ENCODE measurements at places on chromosomes 1 and 21.

DNA sequence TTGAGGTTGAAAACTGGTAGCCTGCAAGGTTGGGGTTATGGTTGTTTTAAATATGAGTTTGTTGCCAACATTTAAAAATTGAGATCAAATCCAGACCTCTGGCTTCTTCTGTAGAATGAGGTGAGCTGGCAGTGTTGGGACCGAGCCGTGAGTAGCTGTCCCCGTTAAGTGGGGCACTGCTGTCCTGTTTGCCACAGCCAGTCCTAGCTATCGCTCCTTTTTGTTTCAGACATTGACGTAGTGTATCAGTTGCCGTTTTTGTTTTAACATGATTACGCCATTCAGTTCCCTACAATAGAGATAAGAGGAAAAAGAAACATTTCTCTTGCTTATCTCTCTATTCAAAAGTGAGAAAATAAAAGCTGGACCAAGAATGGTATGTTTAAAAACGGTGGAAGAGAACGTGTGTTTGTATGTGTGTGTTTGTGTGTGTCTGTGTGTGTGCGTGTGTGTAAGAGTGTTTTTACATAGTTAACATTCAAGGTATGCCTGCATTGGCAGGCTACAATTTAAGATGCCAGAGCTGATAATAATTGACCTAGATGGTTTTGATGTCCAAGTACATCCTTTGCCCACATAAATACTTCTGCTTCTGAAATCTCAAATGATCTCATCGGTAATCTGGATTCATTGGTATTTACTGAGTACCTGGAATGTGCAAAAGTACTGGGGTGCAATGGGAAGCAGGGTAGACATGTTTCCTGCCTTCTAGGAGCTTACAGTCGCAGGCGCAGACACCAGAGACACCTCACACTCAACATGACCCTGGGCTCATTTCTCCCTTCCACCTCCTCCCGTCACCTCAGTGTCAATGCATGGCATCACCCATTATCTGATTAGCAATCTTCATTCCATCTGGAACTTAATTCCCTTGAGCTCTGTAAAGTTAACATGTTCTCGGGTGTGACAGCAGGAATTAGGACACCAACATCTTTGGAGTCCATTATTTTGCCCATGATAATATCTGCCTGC lies 65.8 kb downstream of the HUNK start:
- DNase-seq: no peak

DNA sequence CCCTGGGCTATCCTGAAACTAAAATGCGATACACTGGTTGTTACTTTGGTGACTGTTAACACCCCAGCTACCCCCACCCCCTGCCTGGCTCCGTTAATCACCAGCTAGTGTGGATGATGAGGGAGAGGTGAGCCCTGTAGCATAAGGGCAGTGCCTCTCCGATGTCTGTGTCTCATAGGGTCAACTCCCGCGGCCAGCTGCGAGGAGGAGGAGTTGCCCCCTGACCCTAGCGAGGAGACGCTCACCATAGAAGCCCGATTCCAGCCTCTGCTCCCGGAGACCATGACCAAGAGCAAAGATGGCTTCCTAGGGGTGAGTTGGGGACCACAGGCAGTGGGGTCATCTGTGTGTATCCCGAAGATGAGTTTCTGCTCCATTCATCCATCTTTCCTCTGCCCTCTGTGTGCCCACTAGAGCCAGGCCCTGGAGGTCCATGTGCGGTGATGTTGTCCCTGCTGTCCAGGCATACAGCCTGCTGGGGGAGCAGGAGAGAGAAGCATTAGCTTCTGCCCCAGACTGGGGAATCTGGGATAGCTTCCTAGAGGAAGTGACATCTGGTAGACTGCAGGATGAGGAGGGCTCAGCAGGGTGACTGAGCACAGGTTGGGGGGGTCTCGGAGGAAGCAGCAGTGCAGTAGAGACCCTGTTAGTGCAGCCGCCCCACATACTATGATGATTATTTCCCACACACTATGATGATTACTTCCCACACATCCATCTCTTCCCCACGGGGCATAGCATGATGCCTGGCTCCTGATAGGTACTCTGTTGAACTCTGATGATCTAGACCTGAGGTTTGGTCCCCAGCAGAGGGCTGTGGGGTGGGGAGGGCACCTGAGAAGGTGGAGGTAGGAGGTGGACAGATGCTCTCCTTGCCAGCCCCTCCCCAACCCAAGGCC lies 5.2 kb downstream of the SELENON start:
- DNase-seq: no peak

DNA sequence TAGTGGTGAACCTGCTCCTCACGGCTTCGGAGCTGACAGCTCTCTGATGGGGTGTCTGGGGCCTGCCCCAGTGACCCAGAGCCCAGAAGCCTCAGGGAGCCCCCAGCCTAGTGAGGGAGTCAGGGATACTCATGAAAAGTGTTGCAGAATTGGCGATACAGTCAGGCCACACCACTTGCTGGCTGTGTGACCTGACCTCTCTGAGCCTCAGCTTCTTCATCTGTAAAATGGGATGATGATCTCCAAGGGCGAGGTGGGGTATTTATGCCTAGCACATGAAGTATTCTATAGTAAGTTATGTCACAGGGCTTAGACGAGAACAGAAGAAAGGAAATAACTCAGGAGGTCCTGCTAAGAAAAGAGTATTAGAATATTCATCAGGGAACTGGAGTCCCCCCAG lies 1.6 kb downstream of the TMEM51 start:
- no peak for DNase-seq

DNA sequence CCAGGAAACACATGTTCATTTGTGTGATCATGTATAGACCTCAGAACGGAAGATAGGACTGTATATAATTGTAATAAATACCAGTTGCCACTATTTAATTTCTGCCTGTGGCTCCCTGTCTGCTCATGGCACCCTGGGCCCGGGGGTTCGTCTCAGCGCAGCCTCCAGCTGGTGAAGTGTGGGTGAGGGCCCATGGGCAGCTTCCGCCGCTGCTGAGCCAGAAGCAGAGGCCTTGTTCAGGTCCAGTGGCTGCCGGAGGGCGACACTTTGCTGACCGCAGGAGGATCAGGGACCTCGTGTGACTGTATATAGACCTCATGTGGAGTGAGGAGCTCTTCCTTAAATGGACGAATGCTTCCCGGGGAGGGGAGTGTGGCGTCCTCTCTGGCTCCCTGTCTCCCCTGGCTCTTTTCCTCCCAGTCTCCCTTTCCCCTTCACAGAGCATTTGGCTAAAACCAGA lies 155.9 kb downstream of the PEX14 start:
- DNase-seq: no peak

- DNase-seq: no peak
Observed at GRCh38 chr21:45513741-45514310, 28.4 kb downstream of the SLC19A1 start.

- DNase-seq: no peak
Observed at GRCh38 chr1:107276247-107276646, 135.4 kb downstream of the NTNG1 start.

GRCh38 chr1:171139890-171140289 lies 45.2 kb upstream of the FMO2 start:
- DNase-seq: no peak

GRCh38 chr1:6459850-6460265 lies 6.1 kb downstream of the TNFRSF25 start:
- no peak for DNase-seq

DNA sequence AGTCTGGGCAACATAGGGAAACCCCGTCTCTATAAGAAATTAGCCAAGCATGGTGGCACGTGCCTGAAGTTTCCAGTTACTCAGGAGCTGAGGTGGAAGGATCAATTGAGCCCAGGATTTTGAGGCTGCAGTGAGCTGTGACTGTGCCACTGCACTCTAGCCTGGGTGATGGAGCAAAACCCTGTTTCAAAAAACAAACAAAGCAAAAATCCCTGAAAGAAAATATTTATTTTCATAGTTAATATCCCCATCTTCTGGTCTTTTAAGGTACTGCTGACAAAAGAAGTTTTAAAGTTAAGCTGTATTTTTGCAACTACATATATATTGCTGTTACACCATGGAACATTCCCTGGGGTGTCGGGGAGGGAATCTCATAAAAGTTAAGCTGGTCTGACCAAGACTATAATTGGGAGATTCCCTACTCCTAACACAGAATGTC lies 26.0 kb downstream of the VAMP4 start:
- DNase-seq: peak; percentile 16

DNA sequence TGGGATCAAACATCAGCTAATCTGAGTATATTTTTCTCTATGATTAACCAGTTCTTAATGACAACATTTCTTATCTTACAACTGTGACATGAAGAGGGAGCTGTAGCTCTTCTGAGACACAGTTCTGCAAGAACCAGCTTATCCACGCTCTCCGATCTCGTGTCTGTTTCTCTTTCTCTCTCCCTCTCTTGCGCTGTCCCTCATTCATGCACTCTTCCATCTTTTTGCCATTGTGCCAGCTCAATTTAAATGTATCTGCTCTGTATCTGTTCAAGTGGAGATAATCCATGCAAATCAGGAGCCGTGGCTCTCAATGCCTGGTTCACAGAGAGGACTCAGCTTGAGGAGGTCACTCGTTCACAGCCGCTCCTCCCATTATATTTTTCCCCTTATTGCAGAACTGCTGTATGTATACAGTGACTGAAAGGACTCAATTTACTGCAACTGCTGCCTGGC lies 494.7 kb upstream of the ADGRL2 start:
- peak; percentile 66 for DNase-seq

GRCh38 chr1:173112129-173112528 lies 61.4 kb upstream of the TNFSF18 start:
- DNase-seq: no peak

DNA sequence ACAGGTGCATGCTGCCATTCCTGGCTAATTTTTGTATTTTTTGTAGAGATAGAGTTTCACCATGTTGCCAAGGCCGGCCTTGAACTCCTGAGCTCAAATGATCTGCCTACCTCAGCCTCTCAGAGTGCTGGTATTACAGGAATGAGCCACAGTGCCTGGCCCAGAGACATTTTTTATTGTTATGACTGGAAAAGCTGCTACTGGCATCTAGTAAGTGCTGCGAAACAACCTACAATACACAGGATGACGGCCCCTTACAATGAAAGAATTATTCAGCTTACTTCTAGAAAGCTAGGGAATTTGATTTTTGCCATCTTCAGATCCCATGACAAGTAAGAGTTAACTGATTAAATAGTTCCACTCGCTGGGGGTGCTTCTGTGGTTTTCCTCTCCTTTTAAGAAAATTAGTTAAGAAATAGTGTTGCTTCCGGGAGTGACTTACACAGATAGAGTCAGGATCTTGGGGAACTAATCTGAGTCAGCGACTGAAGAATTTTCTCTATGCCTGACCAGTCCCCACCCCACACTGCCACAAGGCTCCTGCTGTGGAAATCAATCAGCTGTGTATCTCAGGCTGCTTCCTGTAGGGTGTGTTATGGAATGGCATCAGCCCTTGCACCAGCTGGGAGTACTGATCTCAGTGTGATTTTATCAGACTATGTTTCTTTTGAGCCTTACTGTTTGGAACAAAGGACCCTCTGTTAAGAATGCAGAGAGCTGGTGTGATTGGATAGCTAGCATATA lies 93.0 kb upstream of the BMP8A start:
- DNase-seq: peak; percentile 99

- no peak for DNase-seq
Observed at GRCh38 chr1:37372302-37372701, 102.1 kb upstream of the ZC3H12A start.

GRCh38 chr21:16457498-16457897 lies 727.7 kb downstream of the USP25 start:
- DNase-seq: no peak

GRCh38 chr1:102897557-102897956 lies 210.8 kb downstream of the COL11A1 start:
- peak; percentile 69 for DNase-seq

DNA sequence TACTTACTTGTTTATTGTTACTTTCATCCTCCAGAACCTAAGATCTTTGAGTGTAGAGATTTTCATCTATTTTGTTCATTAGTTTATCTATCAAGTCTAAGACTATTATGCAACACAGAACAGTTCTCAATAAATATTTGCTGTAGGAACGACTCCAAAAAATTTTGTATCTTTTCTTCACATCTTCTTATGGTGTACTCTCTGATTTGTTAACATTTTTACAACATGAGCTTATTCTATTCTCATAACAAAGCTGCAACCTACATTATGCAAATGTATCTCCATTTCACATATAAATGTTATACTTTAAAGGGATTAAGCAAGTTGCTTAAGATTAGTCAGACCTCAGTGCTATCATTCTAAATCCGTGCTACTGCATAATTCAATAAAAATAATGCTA lies 514.2 kb upstream of the ZP4 start:
- DNase-seq: no peak

DNA sequence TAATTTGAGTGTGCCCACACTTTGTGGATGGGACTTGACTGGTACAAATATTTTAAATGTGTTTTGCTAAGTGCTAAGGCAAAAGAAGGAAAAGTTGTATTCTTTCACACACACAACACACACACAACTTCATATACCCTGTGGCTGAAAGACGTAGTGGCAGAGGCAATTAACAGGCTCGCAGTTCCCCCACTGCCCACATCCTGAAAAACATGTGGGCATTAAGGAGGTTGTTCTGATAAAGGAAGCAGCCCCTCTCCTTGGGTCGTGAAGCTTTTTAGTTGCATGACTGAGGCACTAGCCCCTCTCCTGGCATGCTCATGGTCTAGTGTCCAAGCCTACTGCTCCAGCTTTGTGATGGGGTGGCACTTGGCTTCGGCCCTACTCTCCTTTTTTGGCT lies 14.3 kb upstream of the ADAM30 start:
- no peak for DNase-seq

- peak; percentile 43 for DNase-seq
Observed at GRCh38 chr1:53025034-53025768, 36.8 kb upstream of the PODN start.

GRCh38 chr1:9425859-9426258 lies 113.4 kb upstream of the SLC25A33 start:
- DNase-seq: no peak

- DNase-seq: peak; percentile 69
Observed at GRCh38 chr1:56284928-56285327, 294.4 kb downstream of the PLPP3 start.

DNA sequence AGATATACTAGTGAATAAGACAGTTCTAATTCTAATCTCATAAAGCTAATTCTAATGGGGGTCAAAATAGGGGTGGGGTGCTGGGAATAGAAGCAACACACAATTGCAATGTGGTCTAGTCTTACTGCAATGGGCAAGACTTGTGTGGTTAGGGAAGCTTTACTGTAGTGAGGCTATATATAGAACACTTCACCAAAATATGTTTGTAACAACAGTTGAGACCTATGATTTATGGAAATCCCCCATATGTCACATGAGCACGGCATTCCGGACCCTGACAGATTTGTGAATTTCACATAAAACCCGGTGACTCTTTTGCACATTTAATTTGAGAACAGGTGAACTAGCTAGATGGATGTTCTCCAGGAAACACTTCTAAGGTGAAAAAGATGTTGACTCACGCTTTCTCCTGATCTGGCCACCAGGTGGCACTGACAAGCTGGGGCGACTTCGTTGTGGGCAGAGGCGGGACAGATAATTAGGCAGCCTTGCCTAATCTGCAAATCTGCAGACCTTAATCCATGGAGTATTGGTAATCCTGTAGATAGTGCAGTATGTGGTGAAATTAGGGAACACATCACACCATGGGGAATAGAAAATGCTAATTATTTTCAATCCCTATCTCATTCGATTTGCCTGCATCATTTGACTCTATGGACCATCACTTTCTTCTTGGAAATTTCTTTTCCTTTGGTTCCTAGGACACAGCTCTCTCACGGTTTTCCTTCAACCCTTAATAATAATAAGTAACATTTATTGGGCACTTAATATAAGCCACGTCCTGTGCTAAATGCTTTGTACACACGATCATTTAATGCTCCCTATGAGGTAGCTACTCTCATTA lies 37.7 kb downstream of the KIAA0040 start:
- DNase-seq: peak; percentile 35
